ENCODE measurements at places on chromosomes 6 and 20. TPM values are rescaled to one million over a fixed set of nuclear protein-coding genes. Genes with fewer than 3 reads are reported as not detected.

Gene TTK
- 48.7 TPM for total RNA-seq

Gene LHFPL5
- not detected for total RNA-seq

Gene UQCC2
- total RNA-seq = 55.8 TPM

Gene BPIFB4
- total RNA-seq = not detected

- no peak for DNase-seq
Measured at GRCh38 chr6:14763616-14764015, 482.3 kb upstream of the JARID2 start.

DNA sequence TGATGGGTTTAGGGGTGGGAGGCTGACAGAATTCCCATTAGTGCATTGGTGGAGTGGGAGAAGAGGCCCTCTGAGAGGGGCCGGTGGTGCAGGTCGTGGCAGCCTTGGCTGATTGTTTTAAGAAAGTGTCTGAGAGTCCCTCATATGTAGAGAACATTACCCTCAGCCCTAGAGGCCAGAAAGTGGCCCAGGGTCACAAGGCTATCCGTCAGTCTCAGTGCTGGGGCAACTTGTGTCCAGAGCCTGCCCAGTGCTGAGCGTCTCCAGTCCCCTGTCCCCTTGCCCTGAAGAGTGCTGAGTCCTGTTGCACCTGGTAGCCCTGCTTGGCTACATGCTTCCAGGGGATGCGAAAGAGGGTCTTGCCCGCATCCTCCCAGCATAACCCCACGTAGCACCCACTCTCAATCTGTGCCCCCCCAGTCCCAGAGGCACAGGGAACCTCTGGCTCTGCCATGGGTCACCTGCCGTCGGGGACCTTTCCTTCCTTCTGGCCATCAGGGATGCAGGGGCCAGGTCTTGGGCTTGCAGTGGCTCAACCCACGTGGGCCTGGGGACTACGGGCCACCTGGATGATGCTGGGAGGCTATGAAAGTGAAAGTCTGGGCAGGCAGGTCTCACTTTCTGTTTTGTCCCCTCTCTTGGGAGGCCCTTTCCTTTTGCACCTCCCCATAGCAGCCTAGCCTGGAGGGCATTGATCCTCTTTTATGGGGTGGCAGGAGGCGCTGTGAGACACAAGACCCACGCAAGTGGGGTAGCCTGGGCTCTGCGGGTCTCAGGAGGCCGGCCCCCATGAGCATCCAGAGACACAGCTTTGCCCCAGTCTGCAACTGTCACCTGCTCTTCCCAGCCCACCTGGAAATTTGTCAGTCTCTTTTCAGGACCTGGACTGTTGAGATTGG, 12.2 kb downstream of the DUSP15 start:
- DNase-seq = no peak

GRCh38 chr6:136723780-136724179, 68.5 kb downstream of the MAP3K5 start:
- peak; percentile 41 for DNase-seq

DNA sequence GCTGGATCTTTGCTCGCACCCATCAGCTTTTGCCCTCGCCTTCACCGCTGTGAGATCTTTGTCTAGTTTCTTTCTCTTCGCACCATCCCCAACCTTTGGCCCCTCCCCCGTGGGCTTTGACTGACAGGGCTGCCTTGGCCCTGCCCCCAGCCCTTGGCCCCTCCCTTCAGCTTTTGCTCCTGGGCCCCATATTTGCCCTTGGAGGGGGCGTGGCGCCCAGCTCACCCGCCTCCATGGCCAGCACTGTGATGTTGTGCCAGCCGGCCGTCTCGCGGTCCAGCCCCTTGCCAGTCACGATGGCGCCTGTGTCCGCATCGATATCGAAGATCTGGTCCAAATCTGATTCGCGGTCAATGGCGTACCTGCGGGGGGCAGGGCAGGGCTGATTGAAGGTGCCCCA, 81.1 kb downstream of the CD40 start:
- no peak for DNase-seq

DNA sequence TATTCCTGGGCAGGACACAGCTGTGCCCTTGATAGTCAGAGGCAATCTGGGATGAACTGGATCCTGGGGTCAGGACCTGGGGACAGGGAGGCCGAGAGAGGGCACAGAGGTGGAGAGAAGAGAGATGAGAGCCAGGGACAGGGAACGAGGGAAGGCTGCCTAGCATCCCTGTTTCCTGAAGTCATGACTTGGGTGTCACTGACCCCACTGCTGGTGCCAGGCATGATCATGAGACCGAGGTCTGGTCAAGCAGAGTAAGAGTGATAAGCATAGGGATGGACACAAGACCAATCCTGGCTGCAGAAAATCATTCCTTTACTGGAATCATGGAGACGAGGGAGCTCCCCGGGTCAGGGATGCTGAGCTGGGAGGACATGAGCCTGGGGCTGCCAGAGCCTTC, 36.1 kb downstream of the FAM110A start:
- DNase-seq = no peak

DNA sequence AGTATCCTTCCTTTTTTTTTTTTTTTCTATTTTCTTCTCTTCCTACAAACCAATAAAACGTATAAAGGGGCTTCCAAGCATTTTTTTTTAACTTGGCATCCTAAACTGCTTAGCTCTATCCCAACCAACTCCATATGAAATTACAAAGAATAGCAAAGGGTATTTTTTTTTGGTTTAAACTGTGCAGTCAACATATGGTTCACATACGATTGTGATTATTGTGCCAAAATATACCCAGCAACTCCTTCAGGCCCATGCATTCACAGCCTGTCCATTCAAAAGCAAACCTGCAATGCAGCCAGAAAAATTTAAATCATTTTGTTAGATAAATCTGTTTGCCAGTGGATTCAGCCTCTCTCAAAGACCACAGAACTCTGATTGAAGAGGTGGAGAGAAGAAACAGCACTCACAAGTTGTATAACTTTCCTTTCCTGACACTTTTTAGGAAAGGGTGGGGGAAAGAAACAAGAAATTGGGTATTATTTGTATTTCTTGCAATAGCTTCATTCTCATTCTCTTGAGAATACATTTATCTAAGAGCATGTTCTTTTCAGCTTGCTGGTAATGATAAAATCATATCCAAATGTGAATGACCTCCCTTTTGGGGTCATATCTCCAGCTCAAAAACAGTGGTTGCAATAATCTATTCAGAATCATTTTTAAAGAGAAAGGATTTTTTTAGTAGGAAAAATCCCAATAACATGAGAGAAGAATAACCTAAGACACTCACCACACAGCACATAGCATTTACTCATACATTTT, 701.3 kb upstream of the CHD6 start:
- DNase-seq = no peak

DNA sequence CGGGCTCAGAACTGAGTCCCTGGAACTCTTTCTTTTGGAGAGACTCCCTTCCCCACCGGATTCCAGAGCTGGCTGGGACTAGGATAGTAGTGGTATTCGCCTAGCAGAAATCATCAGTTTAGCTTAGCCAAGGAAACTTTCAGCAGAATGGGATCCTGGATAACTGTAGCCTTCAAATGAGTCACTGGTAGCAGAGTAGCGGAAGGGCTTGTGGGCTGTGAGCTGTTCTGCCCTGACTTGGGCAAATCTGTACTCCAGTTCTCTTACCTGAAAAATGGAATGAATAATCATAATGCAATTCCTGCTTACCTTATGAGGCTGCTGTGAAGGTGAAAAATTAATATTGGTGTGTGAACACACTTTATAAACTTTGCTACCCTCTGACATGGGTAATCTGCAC, 244.3 kb upstream of the CHD6 start:
- peak; percentile 44 for DNase-seq

DNA sequence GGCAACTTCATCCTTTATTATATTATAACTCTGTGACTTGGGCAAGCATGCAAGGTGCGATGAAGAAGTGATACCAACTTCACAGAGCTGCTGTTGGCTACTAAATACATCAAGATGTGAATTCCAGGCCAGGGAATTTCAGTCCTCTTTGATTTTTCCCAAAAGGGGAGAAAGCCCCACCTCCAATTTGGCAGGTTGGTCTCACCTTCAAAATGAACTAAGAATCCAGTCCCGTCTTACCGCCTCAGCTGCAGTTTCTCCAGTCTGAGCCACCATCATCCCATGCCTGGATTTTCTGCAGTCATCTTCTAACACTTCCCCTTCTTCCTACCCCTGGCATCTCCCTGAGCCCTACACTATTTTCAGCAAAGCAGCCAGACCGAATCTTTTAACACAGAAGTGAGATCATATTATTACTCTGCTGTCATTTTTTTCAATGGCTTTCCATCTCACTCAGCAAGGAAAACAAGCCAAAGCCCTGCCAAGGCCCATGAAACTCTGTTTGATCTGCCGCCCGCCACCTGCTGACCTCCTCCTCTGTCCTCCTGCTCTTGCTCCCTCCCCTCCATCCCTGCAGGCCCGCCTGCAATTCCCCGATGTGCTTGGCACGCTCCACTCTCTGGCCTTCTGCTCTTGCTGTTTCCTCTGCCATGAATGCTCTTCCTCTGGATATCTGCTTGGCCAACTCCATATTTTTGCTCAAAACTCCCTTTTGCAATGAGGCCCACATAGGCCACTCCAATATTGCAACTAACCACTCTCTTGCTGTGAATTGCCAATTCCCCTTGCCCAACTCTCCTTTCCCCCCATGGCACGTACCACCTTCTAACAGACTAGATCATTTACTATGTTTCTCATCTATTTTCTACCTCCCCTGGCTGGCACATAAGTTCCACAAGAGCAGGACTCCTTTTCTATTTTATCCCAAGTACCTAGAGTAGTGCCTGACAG, 46.0 kb upstream of the TAGAP start:
- no peak for DNase-seq

DNA sequence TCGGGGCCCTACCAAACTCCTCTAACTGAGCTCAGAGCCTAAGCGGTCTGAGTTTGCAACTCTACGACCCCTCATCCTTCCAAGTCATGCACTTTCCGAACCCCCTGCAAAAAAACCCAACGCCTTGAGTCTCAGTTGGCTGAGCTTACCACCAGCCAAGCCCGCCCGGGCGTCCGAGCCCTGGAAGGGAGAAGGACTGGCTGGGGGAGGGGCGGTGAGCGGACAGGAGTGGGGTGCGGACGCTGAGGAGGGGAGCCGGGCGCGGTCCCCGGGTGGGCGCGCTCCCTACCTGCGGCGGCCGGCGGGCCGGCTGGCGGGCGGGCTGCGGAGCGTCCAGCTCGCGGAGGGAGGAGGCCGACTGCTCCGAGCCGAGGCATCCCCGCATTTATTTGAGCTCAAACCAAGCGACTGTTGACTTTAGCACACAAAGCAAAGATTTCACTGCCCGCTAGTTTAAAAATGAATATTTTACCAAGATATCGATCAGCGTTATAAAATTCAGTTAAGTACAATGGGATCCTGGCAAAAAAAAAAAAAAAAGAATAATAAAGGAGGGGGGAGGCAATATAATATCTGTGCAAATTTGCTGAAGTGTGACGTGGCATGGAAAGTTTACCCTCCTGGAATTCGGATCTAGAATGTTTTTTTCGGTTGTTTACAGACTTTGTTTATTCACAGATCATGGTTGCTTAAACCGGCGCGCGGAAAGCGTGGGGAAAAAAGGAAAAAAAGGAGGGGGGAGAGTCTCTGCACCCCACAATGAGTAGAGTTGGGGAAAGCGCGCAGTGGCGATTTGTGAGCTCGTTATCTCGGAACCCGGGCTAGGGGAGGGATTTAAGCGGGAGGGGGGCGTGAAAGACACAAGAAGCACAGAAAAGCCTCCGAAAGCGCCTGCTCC, 5.9 kb downstream of the FOXA2 start:
- DNase-seq = no peak

DNA sequence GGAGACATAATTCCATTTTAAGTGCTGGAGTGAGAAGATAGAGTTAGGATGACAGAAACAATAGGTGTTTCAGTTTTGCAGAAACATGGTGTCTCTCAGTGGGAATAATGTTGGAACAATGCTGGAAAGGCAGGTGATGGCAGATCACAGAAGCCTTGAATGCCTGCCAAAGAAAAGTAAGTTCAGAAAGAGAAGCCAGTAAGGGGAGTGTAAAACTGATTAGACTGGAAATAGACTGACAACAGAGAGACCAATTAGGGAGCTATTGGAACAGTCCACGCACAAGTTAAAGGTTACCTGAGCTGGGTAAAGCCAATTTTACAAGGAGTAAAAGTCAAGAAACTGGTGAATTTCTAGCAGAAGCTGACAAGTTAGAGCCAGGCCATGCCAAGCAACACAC, 142.9 kb downstream of the TFAP2A start:
- no peak for DNase-seq

DNA sequence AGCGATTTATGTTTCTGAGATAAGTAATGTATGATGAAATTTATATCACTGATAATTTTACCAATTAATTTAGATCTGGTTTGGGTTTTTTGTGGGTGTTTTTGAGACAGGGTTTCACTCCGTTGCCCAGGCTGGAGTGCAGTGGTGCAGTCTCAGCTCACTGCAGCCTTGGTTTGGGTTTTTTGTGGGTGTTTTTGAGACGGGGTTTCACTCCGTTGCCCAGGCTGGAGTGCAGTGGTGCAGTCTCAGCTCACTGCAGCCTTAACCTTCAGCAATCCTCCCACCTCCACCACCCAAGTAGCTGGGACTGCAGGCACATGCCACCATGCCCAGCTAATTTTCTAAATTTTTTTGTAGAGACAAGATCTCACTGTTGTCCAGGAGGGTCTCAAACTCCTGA, 13.0 kb downstream of the MRS2 start:
- DNase-seq = no peak

- no peak for DNase-seq
Measured at GRCh38 chr6:117303323-117303722, 38.0 kb downstream of the VGLL2 start.

DNA sequence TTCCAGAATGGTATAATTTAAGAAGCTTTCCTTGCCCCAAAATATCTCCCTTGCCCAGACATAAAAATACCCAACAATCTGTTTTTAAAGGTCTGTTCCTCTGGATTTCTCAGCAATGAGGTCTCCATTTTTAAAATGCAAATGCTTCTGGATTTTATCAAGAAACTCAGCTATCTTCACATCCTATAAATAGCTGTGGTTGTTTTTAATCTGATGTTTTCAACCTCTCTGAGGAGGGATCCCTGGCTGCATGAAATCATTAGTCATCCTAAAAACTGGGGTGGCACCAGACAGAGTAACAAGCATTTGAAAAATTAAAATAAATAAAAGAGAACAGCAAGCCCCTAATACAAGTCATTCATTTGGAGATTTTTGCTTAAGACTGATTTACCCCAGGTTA, 168.5 kb upstream of the ID4 start:
- DNase-seq = no peak

Data from HT1080 (cell line).